ENCODE measurements at places on chromosomes 2 and 18.

- DNase-seq, result no peak
Observed at GRCh38 chr2:157572725-157573124, 55.9 kb downstream of the ACVR1C start.

DNA sequence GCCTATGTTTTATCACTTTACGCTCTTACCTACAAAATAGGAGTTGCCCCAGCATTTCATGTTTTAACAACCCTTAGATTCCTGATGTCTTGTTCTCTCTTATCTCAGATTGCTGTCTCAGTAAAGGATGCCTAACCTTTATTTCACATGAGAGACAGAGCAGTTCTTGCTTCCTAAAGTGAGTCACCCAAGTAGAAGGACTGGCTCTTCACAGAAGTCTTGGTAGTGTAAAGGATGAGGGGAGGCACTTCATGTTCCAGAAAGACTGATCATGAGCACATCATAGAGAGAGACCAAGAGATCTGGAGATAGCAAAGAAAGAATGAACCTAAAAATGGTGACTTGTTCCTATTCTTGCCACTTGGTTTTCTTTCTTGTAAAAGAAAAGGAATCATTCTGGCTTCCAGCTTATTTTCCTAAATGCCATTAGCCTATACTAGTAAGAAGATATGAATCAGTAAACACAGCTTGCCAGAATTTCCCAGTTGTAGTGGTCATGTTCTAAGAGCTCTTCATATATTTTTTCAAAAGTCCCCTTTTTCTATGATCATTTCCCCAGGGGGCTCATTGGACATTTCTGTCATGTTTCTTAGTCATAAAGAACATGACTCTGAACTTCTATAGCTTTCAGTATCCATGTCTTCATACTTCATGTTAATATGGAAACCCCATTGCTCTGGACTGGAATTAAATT is 54.9 kb downstream of the MAPRE2 start:
- no peak for DNase-seq

- no peak for DNase-seq
Observed at GRCh38 chr2:134758633-134759032, 39.8 kb upstream of the TMEM163 start.

- no peak for DNase-seq
Observed at GRCh38 chr2:23530206-23530908, 145.4 kb downstream of the KLHL29 start.

DNA sequence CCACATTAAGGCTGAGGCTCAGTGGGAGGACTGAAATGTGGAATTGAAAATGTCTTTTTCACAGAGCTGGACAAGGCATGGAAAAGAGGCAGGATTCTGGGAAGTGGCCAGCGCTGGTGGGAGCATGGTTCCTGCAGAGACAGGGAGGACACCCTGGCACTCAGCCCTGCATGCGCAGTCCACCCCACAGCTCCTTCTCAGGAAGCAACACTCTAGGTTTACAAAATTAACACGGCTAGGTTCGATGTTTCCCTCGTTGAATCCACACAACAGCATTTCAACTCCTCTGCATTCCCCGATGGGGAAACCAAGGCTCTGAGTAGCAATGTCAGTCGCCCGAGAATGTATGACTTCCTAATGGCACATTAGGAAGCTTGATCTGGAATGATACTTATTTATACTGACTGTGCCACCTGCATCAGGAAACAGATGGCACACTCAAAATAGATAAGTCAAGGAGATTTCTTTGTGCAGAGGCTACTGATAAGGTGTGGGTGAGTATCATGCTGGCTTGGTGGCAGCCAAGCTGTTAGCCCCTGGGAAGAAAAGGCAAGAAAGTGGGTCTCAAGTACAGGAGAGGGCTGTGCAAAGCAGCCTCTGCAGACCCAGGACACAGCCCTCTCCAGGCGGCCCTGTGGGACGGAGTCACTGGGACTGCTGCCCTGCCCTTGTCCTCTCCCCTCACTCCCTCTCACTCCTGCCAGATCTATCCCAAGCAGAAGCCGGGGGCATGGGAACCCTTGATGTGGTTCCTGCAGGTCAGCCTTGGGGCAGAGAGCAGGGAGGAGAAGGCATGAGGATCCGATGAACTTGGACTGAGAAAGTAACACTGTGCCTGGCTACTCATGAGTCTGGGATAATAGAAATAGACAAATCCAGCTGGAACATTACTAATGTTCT is 158.4 kb upstream of the FHL2 start:
- no peak for DNase-seq

GRCh38 chr2:241808721-241809382 is at the start of gene NEU4:
Gene NEU4 (plus strand): TSS chr2:241809193. CDS start chr2:241814485, 5,292 bp downstream.
- DNase-seq, result no peak

GRCh38 chr18:55234366-55235093 is 275.3 kb upstream of the CCDC68 start:
- DNase-seq, result no peak

GRCh38 chr2:176613323-176613987 is 344.2 kb downstream of the MTX2 start:
- no peak for DNase-seq

- DNase-seq, result no peak
Observed at GRCh38 chr2:48249631-48250473, 280.1 kb upstream of the STON1 start.

DNA sequence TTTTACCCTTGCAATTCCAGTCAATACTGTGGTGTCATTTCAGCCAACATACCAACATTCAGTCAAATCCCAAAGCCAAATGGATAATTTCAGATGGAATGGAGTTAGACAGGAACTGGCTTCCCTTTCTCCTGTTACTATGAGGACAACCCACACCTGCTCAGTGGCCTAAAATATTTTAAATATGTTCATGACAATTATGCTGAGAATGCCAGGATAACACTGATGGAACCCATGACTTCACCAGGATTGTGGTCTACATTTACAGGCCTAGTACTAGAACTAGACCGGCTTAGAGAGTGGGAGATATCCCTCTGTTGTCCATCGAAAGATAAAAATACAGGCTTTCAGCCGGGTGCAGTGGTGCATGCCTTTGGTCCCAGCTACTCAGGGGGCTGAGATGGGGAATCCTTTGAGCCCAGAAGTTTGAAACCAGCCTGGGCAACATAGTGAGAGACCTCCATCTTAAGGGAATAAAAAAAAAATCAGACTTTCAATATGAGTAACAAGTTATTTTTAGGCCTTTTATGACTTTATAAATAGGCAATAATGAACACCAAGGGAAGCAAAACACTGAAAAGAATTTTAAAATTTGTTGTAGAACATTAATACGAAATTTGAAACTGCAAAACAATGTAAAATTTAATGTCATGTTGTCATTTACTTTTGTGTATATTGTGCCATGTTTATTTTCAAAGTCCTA is 14.2 kb downstream of the GPATCH11 start:
- no peak for DNase-seq

GRCh38 chr2:113118263-113118657 is 9.1 kb upstream of the IL1RN start:
- no peak for DNase-seq

DNA sequence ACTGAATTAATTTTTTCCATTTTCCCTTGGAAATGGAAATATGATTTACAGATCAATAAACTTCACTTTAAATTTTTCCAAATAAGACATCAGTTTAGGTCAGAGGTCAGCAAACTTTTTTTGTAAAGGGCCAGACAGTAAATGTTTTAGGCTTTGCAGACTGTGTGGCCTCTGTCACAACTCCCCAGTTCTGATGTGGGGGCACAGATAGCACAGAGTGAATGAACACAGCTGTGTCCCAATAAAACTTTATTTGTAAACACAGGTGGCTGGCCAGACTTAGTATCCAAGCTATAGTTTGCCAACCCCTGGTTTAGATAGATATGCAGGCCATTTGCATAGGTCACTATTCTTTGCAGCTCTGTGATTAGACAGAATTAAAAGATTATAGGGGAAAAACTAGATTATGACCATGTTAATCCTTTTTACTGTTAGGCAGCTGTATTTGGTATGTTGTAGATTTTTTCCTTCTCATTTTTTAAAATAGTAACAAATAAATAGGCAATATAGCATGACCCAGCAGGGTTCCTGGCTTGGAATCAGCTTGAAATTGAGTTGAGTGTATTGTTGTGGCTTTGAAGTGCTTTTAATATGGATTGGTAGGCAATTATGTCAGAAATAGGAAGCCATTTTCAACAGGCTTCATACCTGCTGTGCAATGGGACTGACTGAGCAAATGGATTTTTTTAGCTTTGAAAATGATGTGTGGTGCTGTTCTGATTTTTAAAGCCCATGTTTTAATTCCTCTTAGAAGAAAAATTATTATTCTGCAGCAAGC is 59.7 kb downstream of the WDSUB1 start:
- DNase-seq, result no peak

DNA sequence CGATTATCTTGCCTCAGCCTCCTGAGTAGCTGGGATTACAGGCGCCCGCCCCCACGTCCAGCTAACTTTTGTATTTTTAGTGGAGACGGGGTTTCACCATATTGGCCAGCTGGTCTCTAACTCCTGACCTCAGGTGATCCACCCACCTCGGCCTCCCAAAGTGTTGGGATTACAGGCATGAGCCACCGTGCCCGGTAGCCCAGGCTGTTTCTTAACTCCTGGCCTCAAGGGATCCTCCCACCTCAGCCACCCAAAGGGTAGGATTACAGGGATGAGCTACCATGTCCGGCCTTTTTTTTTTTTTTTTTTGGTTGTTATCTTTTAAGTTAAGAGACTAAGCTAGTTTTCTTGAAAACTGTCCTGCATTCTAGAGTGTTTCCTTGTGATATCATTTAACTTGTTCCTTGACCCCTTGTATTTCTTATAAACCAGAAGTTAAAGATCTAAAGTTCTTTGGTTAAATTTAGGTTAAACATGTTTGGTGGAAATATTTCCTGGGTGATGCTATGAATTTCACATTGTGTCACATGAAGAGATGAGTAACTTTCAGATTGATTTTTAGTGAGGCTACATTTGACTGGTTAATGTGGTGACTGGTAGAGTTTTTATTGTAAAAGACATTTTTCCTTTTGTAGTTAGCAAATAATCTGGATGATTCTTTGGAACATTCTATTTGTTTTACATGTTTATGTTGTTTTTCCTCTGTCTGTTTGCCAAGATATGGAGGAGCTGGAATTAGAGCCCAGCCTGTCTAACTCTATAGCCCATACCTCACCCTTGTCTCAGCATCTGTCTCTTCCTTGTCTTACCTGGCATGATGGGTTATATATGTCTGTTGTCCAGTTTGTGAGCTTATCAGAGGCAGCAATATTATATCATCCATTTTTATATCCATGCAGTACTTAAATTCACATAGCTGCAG is 5.2 kb downstream of the NCAPH start:
- DNase-seq, result no peak

GRCh38 chr2:72133721-72134407 is 13.8 kb downstream of the CYP26B1 start:
- no peak for DNase-seq

DNA sequence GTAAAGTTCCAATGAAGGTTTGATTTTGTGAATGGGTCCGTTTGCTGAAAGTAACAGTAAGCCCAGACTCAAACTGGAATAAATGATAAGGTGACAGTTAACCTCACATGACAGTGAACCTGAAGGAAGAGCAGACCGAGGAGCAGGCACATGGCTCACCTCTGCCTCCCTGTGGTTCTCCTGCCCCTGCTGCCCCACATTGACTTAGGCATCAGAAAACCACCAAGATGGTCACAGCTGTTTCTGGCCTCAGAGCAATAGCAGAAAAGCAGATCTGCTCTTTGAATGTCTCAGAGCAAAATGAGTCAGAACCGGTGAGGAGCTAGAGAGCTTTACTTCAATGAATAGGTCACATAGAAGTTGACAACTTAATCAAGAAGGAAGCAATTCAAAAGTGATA is 487.6 kb downstream of the METTL4 start:
- no peak for DNase-seq

DNA sequence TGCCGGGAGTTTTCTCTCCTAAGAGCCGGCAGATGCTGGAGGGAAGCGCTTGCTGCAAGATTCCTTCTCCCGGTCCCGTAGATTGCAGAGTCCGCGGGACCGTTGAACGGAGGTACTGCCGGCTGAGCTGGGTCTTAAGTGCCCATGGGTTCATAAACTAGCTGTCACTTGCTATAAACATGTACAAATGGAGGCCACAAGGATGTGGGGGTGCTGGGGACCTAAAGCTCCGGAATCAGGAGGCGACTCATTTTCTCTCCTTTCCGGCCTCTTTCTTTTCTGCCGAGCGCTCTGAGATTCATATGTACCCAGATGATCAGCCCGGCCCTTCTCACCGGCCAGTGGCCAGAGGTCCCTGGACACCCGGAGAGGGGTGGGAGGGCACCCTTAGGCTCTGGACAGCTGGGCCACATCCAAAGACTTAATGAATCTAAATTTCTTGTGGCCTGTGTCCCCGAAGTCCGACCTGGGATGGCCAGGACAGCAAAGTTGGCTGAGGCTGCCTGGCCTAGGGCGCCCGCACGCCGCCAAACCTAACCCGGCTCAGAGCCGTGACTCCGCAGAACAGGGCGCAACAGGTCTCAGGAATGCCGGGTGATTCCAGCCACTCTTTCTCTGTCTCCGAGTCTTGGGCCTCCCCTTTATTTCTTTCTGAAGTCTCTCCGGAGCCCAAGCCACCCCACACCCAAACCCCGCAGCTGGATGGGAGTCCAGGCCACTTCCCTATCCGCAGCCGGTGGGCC is 2.4 kb upstream of the PAX3 start:
- DNase-seq, result no peak

- no peak for DNase-seq
Observed at GRCh38 chr2:10208736-10209135, 86.2 kb downstream of the RRM2 start.

GRCh38 chr2:37287966-37288365 is 36.7 kb downstream of the PRKD3 start:
- no peak for DNase-seq

DNA sequence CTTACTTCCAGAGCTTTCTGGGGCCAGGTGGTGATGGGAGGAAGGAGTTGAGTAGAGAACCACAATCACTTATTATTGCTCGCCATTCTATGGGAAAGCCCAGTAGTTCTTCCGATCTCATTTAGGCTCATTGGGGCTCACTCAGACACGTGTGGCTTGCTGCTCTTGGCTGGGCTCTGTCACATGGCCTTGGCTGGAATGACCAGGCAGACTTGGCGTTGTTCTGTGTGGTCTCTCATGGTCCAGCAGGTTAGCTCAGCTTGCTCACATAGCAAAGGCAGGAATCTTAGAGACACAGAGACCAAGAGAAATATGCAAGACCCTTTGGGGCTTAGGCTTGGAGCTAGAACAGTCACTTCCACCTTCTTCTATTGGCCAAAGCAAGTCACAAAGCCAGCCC is 261.2 kb downstream of the LOXHD1 start:
- no peak for DNase-seq

GRCh38 chr18:75518007-75518406 is 90.5 kb upstream of the SMIM21 start:
- DNase-seq, result no peak

GRCh38 chr2:11983870-11984269 is 237.4 kb downstream of the LPIN1 start:
- DNase-seq, result no peak
